ENCODE measurements at places on chromosomes 3 and 15.

DNA sequence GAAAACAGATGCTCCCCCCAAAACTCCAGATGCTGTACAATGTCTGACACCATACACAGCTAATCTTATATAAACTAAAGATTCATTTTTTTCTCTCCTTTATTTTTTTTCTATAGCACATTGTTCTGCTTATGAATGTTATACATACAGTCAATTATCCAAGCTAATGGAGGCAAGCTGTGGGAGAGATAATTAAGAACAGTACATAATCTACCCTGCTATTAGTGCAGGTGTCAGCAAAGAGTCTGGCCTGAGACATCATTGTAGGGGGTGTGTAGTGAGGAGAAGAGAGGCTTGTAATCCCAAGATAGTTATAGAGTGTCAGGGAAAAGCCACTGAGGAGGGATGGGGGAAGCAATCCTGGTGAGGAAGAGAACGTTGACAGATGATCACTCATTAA, 25.4 kb upstream of the CHMP2B start:
- no peak for DNase-seq

GRCh38 chr3:8560366-8561007, 58.9 kb downstream of the LMCD1 start:
- no peak for DNase-seq

DNA sequence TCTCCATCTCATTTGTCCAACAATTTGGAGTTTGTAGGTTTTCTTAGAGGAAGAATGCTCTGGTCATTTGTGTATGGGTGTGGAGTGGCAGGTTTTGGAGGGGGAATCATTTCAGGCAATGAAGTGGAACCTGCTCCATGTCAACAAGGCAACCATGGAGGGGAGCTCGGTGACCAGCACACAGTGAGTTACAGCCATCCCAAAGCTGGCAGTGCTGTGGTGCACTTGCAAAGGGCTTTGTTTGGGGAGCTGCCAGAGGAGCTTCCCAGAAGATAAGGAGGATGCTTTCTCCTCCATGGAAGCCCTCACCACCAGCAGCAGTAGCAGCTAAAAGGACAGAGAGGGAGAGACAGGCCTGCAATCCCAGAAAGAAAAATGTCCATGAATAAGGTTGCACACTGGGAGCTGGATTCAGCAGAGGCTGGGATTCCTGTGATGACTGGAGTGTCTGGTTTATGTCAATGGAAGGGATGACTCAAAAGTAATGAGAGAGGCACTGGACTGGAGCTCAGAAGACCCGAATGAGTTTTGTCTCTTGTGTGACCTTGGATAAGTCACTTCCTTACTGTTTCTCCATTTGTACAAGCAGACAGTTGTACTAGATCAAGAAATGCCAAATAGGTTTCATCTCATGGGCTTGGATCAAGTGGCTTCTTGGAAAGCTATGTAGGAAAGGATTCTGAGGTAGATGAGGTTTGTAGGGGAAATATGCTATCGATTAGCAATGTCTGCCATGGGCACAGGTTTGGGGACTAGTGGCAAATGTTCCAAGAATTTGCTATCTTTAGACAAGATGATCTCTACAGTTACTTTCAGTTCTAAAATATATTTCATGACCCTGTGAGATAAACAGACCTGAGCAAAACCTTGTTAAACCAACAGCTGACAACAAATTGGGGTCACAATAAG, 27.2 kb upstream of the UBE2Q2 start:
- no peak for DNase-seq

- DNase-seq, result no peak
Measured at GRCh38 chr15:77519540-77519939, 98.9 kb downstream of the HMG20A start.

DNA sequence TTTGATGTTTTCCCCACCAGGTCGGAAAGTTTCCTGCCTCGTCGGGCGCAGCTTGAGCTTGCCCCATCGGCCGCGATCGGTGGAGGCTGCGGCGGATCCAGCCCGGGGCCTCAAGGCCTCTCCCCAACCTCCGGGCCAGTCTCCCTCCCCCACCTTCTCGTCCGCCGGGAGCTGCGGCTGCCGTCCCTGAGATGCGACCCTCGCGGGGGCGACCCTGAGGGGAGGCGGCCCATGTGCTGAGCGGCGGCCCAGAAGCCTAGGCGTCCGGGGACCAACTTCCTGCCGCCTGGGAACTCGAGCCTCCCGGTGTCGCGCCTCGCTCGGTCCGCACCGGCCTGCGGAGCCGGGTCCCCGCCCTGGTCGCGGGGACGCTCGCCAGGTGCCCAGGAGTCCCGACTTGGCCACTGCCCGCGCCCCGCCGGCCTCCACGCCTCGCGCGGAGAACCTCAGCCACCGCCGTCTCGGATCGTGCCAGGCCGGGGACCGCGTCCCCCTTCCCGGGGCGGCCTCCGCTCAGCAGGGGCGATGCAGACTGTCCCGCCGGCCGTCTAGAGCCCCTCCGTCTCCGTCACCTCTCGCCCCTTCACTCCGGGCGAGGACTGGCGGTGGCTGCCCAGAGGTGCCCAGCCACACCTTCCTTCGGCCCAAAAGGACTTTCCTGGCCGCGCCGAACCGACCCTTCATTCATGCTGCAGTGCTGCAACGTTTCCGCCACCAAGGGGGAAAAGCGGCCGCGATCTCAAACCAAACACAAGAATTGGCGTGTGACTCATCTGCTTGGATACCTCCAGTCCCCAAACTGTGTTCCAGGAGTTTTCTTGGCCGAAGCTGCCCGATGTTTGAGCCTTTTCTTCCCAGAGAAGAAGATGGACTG, 656 bp downstream of the SLMAP start:
- peak; percentile 10 for DNase-seq

DNA sequence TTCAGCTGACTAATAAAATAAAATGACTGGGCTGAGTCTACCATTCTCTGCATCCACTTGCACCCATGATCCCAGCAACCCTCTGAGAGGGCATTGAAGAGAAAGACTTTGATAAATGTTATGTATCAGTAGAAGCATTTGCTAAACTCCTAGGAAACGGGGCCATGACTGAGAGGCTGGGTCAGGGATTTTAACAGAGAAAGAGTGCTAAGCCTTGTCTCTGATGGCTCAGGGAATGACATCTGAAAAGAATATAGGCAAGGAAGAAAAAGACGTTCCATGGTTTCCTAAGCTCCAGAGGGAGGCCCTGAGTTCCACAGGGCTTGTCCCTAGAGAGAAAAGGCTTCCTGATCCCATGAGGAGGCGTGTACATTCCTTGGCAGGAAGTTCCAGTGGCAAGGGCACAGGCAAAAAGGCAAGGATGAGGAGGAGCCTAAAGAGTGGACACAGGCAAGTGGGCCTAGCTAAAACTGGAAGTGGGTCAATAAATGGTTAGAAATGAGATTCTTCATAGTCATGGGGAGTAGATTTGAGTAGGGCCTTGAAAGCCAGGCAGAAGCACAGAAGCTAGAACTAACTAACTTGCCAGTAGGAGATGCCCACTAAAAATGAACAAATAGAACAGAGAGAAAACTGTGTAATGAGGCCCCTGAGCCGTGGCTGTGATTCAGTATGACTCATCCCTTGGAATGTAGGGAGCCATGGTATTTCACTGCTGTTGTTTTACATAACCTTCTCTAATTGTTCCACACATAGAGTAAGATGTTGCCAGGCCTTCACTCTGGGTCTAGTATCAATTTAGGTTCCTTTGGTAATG, 44.9 kb upstream of the MANF start:
- DNase-seq, result no peak

DNA sequence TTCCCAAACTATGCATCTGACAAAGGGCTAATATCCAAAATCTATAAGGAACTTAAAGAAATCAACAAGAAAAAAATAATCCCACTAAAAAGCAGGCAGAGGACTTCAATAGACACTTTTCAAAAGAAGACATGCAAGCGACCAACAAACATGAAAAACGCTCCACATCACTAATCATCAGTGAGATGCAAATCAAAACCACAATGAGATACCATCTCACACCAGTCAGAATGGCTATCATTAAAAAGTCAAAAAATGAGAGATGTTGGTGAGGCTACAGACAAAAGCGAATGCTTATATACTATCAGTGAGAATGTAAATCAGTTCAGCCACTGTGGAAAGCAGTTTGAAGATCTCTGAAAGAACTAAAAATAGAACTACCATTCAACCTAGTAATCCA, 20.2 kb downstream of the CFAP44 start:
- no peak for DNase-seq

DNA sequence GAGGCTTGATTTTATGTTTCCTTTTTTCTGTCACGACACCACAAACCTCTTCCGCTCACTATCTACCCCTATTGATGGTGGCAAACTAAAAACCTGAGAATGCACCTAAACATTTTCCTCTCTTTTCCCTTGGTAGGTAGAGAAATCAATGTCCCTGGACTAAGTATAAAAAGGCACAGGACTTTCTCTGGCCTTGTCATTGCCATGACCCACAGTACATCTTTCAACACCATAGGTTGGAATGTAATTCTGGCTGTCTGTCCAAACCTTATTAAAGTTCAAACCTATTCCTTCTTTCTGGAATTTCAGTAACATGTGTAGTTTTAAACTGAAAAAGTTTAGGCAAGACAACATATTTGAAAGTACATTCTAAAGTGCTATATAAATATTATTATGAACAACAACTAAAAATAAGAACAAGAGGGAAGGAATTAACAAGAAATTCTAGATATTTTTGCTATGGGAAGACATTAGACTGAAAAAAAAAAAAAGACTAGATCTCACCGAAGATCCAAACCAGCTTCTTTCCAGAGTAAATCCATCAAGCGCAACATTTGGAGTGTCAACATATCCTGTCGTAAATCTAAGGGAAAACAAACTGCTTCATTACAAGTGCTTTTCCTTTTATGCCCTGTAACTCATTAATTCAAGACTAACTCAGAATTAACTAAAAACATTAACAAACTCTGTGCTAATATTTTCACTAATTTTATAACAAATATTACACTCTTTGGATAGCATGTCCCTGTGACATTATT, 73.1 kb downstream of the FAIM start:
- no peak for DNase-seq

- DNase-seq, result no peak
Measured at GRCh38 chr15:31158858-31159569, 57.5 kb upstream of the TRPM1 start.

DNA sequence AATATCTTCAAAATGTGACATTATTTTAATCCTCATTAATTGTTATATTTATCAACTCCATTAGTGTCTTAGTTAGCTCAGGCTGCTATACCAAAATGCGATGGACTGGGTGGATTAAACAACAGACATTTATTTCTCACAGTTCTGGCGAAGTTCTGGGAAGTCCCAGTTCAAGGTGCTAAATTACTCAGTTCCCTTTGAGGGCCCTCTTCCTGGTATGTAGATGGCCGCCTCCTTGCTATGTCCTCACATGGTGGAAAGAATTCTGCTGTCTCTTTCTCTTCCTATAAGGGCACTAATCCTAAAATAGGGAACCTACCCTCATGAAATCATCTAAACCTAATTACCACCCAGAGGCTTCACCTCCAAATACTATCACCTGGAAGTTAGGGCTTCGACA, 38.8 kb upstream of the DUT start:
- no peak for DNase-seq

GRCh38 chr3:138186221-138186620, 880 bp upstream of the ARMC8 start:
- DNase-seq, result no peak

GRCh38 chr3:73552700-73553099, 72.0 kb downstream of the PDZRN3 start:
- no peak for DNase-seq

DNA sequence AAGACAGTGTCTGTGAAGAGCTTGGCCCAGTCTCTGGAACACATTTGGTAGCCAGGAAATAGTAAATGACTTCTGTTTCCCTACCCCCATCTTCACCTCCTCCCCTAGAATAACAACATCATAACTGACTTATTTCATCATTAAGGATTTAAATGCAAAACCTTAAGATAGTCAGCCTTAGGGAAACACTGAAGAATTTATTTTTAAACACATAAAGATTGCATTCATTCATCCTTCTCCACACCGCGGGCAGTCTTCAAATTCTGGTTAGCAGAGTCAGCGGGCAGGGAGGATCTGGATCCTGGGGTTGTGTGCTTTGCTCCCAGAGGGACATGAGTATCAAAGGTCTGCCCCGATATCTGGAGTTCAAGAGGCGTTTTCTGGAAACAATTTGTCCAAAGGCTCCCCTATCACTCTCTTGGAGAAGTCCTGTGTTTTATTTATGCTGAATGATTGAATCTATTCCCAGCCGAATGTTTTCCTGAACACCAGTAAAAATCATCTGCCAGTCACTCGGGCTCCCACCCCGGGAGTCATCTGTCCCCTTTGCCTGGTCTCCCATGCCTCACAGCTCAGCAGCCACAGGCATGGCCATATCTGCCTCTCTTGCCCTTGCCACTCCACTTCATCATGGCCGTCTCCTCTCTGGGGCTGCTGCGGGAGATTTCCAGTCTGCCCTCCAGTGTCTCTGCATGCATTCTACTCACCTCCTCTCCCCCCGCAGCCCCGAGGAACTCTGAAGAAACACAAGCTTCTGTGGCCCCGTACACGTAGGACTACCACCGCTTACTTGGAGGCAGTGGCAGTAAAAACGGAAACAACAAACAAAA, 234.7 kb upstream of the CTDSPL start:
- DNase-seq, result no peak

DNA sequence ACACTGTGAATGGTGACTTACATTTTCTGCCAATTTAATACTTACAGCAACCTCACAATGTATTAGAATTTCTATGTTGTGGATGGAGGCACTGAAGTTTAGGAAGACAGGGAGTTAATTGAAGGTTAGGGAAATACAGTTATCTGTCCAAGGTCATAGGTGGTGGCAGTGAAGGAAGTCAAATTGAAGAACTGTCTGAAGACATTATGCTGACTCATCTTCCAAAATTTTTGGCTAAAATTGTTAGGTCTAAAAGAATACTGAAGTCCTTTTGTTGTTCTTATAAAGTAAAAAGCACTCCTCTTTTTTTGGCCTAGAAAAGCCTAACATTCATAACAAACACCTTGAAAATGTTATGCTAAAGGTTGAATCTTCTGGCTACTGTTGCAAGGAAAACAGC, 27.7 kb downstream of the EMC4 start:
- no peak for DNase-seq

- no peak for DNase-seq
Measured at GRCh38 chr3:194220901-194221326, 85.0 kb downstream of the HES1 start.

GRCh38 chr3:192747746-192748145, 20.4 kb upstream of the FGF12 start:
- no peak for DNase-seq

GRCh38 chr3:101677436-101678286, 729 bp upstream of the ZBTB11 start:
- DNase-seq, result no peak

- DNase-seq, result no peak
Measured at GRCh38 chr3:13009132-13009945, 63.9 kb downstream of the IQSEC1 start.

DNA sequence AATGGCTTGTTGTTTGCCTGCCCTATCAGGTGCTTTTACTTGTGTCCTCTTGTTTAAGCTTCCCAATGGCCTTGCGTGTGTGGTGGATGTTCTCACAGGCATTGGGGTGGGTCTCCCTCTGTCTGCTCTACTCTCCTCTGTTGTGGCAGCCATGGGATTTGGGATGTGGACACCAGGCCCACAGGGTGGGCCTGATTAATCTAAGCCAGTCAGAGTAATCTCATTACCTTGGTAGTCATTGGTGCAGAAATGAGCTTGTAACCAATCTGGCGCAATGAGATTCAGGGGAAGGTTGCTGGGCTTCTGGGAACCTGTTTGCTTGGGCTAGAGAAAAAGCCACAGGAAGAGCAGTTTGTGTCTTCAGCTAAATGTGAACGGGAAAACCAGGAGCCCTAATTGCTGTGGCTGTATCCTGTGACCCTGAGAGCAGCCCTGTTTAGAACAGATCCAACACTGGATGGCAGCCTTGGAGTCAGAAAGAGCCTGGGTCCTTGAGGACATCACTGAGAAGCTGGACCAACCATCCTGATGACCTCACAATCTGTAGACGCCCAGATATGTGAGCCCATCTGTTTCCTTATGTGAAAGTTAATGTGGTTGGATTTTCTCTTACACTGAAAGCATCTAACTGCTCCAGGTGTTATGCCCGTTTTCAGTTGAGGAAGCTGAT, 157.3 kb upstream of the UBE2E1 start:
- DNase-seq, result no peak

All from naive thymus-derived CD4-positive, alpha-beta T cell (primary cell).